ENCODE measurements at places on chromosomes 16 and 17. TPM values are rescaled to one million over a fixed set of nuclear protein-coding genes. Genes with fewer than 3 reads are reported as not detected.

Gene WBP2
- total RNA-seq, result 160 TPM

Gene OR4D2
- total RNA-seq, result not detected

Gene LYRM9
- 6.6 TPM for total RNA-seq

Gene RAB37
- 5.1 TPM for total RNA-seq

Gene FOXL1
- total RNA-seq, result 8.2 TPM

Gene SAT2
- 120 TPM for total RNA-seq

Gene BCL6B
- total RNA-seq, result 6.2 TPM

Gene CMTM2
- total RNA-seq, result not detected

Gene GALK1
- 35.9 TPM for total RNA-seq

Gene ITGB4
- total RNA-seq, result 317 TPM

Gene DGKE
- total RNA-seq, result 23.0 TPM

Gene TMIGD1
- not detected for total RNA-seq

Gene ATP1B2
- total RNA-seq, result 7.7 TPM

Gene SPATA2L
- total RNA-seq, result 29.6 TPM

Gene RGS11
- 6.7 TPM for total RNA-seq

Gene TMC7
- total RNA-seq, result 1.4 TPM

Gene PDE6G
- total RNA-seq, result 0.32 TPM

Gene SLC35G6
- total RNA-seq, result not detected

Gene CES1
- 704 TPM for total RNA-seq

Gene SEPTIN1
- 11.5 TPM for total RNA-seq

Gene TBC1D3C
- total RNA-seq, result not detected

Gene CEP295NL
- 5.2 TPM for total RNA-seq

Gene PIMREG
- total RNA-seq, result 1.4 TPM

Gene ASPA
- 2.4 TPM for total RNA-seq

Gene DHX58
- total RNA-seq, result 26.8 TPM

Gene MAPK8IP3
- 94.1 TPM for total RNA-seq
